ENCODE measurements at places on chromosomes 5 and 9.

- DNase-seq = peak; percentile 81
- H3K4me1 ChIP-seq = no peaks in the 10 kb centered on the region
- no peaks in the 10 kb centered on the region for H3K36me3 ChIP-seq
- H3K27ac ChIP-seq = no peak overlapping the region
- no peaks in the 10 kb centered on the region for H3K27me3 ChIP-seq
Measured at GRCh38 chr9:15416880-15417279, 5.8 kb upstream of the SNAPC3 start.

- H3K36me3 ChIP-seq = no peaks in the 10 kb centered on the region
- peaks cover 6% of the 10 kb centered on the region for H3K4me1 ChIP-seq
- H3K27me3 ChIP-seq = no peaks in the 10 kb centered on the region
- H3K27ac ChIP-seq = no peak overlapping the region
Measured at GRCh38 chr5:54007827-54008777, 302.3 kb downstream of the ARL15 start.

DNA sequence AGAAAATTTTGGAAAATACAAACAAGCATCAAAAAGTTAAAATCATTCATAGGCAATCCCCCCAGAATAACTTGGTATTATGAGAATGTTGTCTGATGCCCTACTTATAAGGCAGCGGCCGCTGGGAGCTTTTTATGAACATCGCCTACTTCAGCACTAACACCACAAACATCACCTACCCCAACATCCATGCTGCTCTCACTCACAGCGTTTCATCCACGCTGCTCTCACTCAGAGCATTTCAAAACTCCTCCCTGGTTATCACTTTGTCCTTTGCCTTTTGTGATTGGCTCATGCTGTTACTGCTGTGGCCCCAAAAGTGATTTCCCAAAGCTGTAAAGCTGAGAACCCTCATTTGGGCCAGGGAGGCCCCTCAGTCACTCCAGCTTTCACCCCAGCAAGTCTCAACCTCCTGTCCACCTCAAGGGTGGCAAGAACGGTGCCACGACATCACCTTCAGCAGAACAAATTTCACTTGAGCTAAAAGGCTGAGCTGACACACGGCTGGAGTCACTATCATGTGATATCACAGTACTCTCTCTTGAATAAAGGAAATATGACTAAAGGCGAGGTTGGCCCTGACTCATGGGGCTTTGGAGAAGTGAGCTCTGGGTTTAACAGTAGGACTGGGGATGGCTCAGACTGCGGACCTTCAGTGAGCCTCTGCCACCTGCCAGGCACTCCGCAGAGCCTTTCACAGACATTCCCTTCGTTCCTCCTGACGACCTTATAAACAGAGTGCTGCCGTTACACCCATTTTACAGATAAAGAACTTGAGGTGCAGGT is 25.2 kb downstream of the SHC3 start:
- no peak for DNase-seq
- H3K4me1 ChIP-seq = no peaks in the 10 kb centered on the region
- no peaks in the 10 kb centered on the region for H3K36me3 ChIP-seq
- no peak overlapping the region for H3K4me3 ChIP-seq

GRCh38 chr9:21434202-21435014 is 5.8 kb upstream of the IFNA1 start:
- no peak overlapping the region for H3K27ac ChIP-seq
- no peaks in the 10 kb centered on the region for H3K4me1 ChIP-seq
- H3K36me3 ChIP-seq = no peaks in the 10 kb centered on the region
- H3K27me3 ChIP-seq = no peaks in the 10 kb centered on the region
- no peak overlapping the region for H3K4me3 ChIP-seq

- no peaks in the 10 kb centered on the region for H3K36me3 ChIP-seq
- H3K27ac ChIP-seq = no peak overlapping the region
- H3K4me1 ChIP-seq = no peaks in the 10 kb centered on the region
- H3K4me3 ChIP-seq = no peak overlapping the region
- DNase-seq = no peak
- no peaks in the 10 kb centered on the region for H3K27me3 ChIP-seq
Measured at GRCh38 chr5:39671561-39671961, 246.8 kb upstream of the DAB2 start.

DNA sequence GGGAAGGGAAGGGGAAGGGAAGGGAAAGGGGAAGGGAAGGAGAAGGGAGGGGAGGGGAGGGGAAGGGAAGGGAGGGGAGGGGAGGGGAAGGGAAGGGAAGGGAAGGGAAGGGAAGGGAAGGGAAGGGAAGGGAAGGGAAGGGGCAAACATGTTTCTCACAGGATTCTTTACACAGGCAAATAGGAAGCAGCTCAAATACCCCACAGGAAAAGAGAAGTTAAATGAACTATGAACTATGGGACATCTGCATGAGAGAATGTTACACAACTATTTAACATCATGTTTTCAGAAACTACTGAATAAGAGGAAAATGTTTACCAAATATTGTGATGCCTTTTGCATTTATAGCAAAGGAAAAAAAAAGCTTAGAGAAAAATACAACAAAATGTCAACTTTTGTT is 125.4 kb upstream of the SLC30A5 start:
- H3K27ac ChIP-seq = no peak overlapping the region
- H3K4me3 ChIP-seq = no peak overlapping the region
- no peaks in the 10 kb centered on the region for H3K36me3 ChIP-seq
- H3K4me1 ChIP-seq = no peaks in the 10 kb centered on the region

DNA sequence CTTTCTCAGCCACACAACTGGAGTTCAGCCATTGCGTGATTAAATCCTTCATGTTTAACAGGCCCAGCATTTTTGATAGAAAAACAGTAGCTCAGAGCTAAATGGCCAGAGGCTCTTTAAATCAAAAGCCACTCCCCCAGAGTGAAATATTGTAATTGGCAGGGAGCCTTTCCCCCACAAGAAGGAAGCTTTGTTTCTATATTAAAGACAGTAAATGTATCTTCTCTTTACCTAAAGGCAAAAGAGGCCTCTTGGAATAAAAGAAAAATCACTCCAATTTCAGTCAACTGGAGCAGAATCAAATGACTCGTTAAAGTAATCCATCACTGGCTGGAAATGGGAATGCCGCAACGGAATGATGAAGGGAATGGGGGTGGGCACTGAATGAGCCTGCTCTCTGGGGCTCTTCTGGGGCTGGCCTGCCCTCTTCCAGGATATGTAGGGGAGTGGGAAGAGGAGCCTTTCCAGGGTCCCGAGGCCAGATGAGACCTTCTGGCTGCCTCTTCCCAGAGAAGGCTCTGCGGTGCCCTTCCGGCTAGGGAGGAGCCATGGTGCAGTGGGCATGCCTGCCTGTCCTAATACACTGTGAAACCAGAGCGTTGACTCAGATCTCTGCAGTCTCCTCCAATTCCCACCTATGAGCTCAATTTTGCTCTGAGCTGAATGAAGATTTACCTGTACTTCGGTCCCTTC is 45.2 kb downstream of the ANKDD1B start:
- no peak overlapping the region for H3K27ac ChIP-seq
- no peaks in the 10 kb centered on the region for H3K4me1 ChIP-seq
- no peak for DNase-seq
- H3K4me3 ChIP-seq = no peak overlapping the region

GRCh38 chr5:7668627-7669026 is 182.3 kb downstream of the CFAP90 start:
- no peaks in the 10 kb centered on the region for H3K27me3 ChIP-seq
- H3K4me1 ChIP-seq = no peaks in the 10 kb centered on the region
- no peak overlapping the region for H3K27ac ChIP-seq
- H3K4me3 ChIP-seq = no peak overlapping the region

DNA sequence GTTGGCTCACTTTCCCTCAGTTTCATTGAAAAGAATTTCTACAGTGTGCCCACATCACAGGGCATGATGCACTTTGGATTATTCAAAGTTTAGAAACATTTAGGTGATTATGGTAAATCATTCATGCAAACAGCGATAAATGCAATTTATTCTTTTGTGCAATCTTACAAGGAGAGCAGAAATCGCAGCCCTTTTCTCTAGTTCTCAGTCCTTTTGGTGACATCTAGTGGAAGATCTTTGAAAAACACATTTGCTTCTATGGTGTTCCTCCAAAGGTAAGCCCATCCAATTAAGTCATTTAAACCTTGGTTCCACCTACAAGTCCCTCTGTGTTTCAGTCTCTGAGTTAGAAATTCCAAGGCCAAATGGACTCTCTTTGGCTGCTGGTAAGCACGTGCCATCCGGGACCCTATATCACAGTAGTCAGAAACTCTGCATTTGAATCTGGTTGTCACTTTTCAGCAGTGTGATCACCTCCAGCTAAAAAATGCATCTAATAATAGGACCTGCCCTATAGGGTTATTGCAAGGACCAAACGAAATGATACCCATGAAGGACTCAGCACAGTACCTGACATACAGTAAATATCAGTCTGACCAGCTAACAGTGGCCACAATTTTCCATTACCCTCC is 66.4 kb downstream of the MACROH2A1 start:
- no peaks in the 10 kb centered on the region for H3K4me1 ChIP-seq
- DNase-seq = peak; percentile 76
- no peak overlapping the region for H3K27ac ChIP-seq

DNA sequence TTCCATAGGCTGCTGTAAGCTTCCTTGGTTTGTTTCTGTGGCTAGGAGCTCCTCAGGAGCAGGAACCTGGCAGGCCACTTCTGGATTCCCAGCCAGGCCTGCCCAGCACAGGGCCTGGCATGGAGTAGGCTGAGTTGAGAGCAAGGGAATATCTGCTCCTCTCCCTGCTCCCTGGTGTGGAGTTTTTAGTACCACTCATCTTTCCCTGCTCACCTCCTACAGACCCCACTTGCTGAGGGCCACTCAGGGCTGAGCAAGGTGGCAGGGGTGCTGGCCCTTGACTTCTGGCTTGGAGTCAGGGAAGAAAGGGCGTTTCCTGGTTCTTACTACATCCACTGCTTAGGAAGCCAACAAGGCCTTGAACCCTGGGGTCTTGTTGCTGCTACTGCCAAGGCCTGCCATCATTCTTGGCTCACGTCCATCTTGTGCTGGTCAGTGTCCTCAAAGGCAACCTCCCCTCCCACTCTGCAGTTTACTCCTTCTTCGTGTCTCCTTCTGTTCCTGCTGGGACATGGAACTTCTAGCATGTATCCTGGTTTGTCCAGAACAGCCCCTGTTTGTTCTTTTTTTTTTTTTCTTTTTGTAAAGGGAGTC is 54.9 kb downstream of the PSD2 start:
- H3K27me3 ChIP-seq = peaks cover 12% of the 10 kb centered on the region
- H3K4me3 ChIP-seq = no peak overlapping the region
- H3K36me3 ChIP-seq = no peaks in the 10 kb centered on the region

DNA sequence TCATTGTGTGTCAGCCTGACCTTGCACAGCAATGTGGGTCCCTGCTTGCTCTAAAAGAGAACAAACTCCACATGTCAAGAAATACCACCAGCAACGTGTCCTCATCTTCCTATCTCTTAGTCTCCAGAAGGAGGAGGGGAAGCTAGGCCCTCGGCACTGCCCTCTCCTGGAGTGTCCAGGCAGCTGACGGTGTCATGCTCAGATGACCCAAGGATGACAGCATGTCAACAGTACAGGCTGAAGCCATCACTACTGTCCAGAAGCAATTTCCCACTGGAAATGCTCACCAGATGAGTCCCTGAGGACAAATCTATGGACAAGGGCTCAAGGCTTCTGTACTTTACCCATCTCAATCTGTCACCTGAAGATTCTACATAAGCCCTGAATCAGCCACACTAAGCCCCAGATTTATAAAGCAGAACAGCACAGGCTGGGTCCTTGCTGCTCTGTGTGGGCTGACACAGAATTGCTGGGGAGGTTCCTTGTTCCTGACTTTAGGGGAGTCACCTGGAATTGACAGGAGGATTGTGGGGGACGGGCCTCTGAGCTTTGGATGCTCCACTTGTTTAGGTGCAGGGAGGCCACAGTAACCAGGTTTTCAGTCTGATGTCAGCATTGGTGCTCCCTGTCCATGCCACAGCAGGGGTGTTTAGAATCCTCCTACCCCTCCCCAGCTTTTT is 210.2 kb downstream of the DAB2IP start:
- H3K4me1 ChIP-seq = peaks cover 16% of the 10 kb centered on the region
- no peaks in the 10 kb centered on the region for H3K27me3 ChIP-seq
- H3K36me3 ChIP-seq = no peaks in the 10 kb centered on the region
- peak; percentile 79 for DNase-seq
- no peak overlapping the region for H3K4me3 ChIP-seq

DNA sequence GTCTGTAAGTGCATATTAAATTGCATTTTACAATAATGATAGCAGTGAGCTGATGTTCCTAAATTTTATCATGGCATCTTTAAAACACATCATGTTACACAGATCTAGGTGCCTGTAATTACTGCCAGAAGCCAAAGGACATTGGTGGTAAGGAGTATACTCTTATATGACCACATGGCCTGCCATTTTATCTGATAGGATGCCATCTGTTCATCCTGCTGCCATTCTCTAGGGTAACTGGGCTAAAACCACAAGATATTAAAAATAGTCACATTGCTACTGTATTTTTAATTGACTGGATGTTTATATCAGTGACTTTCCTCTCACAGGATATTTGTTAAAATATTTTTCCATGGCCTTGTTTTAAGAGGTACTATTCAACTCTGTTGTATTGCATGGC is 53.1 kb downstream of the HCN1 start:
- H3K36me3 ChIP-seq = no peaks in the 10 kb centered on the region
- H3K4me1 ChIP-seq = no peaks in the 10 kb centered on the region
- H3K4me3 ChIP-seq = no peak overlapping the region
- H3K27ac ChIP-seq = no peak overlapping the region
- DNase-seq = no peak

- no peak overlapping the region for H3K27ac ChIP-seq
- DNase-seq = no peak
- no peak overlapping the region for H3K4me3 ChIP-seq
- no peaks in the 10 kb centered on the region for H3K27me3 ChIP-seq
Measured at GRCh38 chr5:150022158-150022531, 21.6 kb downstream of the HMGXB3 start.

DNA sequence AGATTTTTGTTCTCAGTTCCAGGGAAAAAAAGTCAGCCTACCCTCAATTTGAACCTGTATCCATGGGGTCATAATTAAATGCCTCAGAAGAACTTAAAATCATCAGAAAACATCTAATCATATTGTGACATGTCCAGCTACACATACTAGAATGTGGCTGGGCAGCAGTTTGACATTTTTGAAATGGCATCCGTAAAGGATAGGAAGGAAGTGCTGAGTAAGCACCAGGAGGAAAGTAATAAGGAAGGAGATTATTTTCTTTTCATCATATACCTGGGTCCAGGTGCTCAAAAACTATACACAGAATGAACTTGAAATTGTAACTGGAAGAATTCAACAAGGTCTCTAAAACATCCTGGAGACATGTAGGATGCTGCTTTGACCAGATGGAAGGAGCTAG is 116.9 kb upstream of the RAI14 start:
- no peak overlapping the region for H3K27ac ChIP-seq
- no peak overlapping the region for H3K4me3 ChIP-seq
- no peaks in the 10 kb centered on the region for H3K36me3 ChIP-seq
- H3K27me3 ChIP-seq = no peaks in the 10 kb centered on the region

DNA sequence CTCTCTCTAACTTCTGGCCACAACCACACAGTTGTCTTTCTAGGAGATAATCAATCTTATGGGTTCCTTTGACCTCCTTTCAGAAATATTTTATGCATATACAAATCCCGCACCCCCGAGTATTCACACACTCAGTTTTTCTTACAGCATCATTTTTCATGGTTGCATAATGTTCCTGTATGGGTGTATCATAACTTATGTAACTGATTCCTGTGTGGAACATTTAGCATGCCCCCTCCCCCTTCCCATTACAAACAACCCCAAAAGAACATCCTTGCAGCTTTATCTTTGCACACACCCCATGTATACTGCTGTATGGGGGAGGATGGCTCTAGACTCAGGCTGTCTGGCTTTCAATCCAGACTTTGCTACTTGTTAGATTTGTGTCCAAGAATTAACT is 93.8 kb downstream of the PSD2 start:
- H3K4me1 ChIP-seq = peaks cover 4% of the 10 kb centered on the region
- H3K27ac ChIP-seq = no peak overlapping the region
- DNase-seq = no peak
- no peaks in the 10 kb centered on the region for H3K36me3 ChIP-seq
- no peaks in the 10 kb centered on the region for H3K27me3 ChIP-seq
